ENCODE measurements at places on chromosomes 6 and 20.

- no peak for DNase-seq
Measured at GRCh38 chr6:3364391-3364790, 92.5 kb downstream of the SLC22A23 start.

GRCh38 chr20:46767127-46767761, 57.8 kb downstream of the SLC2A10 start:
- peak; percentile 79 for DNase-seq

GRCh38 chr6:68636666-68637065, 1.6 kb downstream of the ADGRB3 start:
- no peak for DNase-seq

DNA sequence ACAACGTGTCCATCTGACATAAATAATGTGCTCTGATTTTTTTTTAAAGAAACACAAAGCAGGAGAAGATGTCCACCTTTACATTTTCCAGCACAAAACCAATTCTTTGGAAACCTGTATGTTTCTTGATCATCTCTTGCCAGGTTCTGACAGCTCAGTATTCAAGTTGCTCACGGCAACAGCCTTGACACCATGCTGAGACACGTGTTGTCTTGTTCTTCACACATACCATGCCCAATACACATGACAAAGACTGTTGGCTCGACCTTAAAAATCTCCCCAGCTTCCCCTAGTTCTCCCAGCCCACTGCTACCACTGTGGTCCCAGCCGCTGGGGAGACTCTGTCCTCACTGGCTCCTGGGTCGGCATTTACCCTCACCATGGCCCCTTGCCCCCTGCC, 518.9 kb downstream of the PREX1 start:
- DNase-seq, result no peak

DNA sequence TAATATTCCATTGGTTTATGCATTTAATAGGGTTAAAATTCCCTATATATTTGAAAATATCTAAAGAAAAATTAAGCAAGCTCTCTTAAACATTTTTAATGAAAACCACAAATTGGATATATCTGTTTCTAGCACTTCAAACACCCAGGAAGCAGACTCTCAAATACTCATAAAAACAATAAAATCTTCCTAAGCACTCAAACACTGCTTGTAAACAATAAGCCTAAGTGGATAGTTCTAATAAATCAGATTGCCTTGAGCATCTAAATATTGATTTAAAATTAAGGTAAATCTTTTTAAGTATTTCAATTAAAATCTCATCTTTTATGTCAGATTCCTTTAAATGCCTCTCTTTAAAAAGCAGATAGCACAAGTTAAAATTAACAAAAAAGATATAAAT, 254.4 kb downstream of the KCNQ5 start:
- DNase-seq, result no peak

DNA sequence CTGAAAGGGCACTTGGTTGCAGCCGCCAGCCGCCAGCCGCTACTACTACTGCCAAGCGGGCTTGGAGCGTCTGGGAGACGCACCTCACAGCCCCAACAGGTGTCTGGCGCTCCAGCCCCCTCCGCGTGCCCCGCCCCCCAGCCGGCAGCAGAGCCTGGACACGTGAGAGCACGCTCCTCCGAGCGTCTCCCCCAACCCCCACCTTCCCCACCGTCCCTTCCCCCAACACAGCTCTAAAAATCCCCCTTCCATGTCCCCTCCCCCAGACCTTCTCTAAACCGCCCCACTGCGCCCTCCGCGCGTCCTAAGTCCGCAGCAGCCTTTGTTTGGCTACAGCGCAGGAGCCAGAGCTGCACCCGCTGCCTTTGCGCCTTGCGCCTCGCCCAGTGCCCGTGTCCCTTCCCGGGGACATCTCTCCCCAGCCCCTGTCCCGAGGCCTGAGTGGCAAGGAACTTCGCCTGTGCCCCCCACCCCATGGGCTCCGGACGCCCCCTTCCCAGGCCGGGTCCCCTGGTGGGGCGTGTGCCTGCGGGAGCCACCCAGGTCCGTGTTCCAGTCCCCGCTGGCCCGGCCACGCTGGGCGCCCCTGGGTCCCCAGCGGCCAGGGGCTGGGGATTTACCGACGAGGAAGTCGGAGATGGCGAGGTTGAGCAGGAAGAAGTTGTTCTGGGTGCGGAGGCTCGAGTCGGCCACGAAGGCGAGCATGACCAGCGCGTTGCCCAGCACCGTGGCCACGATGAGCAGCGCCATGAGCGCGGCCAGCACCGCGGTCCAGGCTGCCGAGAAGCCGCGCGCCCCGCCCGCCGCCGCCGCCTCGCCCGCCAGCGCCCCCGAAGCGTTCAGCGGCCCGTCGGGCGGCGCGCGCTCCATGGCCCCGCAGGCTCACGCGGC, 732 bp downstream of the HRH3 start:
- DNase-seq, result no peak
